ENCODE measurements at places on chromosomes 7 and 10.
A peak's percentile ranks its signal among the peaks of the same experiment; 100 is the strongest.

- DNase-seq, result no peak
Observed at GRCh38 chr10:100780324-100780723, 34.9 kb downstream of the PAX2 start.

- no peak for DNase-seq
Observed at GRCh38 chr7:80403686-80404241, 108.1 kb downstream of the GNAT3 start.

DNA sequence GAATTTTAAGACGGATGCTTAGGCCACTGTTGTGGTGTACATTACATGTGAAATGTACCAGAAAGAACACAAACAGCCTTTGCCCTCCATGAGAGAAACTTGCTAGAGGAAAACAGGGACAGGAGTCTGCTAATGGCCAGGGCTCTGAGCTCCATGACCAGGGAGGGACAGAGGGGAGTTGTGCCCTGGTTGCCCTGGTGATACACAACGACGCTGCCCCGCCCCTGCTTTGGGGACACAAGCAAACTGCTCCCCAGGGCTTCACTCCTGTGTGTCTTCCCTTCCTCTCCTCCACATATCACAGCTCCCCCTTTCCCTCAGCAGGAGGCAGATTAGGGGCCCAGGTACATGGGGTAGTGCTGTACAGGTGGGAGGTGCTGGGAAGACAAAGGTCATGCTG lies 36.2 kb downstream of the AMPH start:
- no peak for DNase-seq

DNA sequence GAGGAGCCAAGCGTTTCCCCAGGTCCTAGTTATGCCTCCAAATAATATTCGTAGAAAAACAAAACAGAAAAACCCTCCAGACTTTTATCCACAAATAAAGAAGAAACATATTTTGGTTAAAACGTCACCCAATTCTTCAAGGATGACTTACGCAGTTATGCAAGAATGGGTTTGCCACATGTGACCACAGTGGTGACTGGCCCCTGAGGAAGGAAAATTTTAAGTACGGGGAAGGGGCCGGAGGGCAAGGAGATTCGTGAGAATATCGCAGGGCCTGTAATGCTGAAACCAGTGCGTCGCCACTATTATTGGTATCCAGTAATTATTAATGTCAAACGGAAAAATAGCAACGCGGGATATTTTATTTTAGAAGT lies 537 bp upstream of the MRPS24 start:
- DNase-seq, result no peak

- DNase-seq, result no peak
Observed at GRCh38 chr10:34696423-34696822, 118.7 kb downstream of the PARD3 start.

GRCh38 chr7:113013761-113014449 lies 72.7 kb downstream of the GPR85 start:
- DNase-seq, result no peak

- no peak for DNase-seq
Observed at GRCh38 chr7:69992938-69993337, 394.7 kb downstream of the AUTS2 start.

- DNase-seq, result peak; percentile 91
Observed at GRCh38 chr7:151368136-151368571, 26.5 kb downstream of the NUB1 start.

GRCh38 chr7:44187636-44188416 lies 1.4 kb downstream of the GCK start:
- peak; percentile 28 for DNase-seq

DNA sequence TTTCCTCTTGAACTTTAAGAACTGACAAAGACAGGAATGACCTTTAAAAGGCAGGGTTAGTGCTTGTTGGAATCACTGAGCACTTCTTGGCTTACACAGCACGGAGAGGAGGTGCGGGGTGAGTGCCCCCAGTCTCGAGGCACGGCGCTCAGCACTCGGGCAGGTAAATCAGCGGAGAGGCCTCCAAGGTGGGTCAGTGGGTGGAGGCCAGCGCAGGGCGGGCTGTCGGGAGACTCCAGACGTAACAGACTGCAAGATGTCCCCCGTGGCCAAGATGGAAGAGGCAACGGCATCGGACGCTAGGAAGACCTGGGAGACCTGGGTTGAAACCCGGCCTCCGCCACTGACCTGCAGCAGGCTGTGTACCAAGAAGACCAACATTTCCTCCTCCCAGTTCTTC lies 149.4 kb downstream of the MAD1L1 start:
- DNase-seq, result no peak

DNA sequence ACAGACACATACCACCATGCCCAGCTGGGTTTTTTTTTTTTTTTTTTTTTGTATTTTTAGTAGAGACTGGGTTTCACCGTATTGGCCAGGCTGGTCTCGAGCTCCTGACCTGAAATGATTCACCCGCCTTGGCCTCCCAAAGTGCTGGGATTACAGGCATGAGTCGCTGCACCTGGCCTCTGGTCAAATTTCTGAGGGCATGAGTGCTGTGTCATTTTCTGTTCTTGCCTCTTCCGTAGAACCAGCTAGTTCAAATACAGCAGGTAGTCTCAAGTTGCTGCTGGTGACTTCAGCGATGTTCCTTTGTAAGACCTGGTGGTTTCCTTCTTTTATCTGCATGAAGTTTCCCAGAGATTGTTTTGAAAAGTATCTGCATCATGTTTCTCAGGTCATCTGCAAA lies 134.8 kb upstream of the SHH start:
- no peak for DNase-seq

DNA sequence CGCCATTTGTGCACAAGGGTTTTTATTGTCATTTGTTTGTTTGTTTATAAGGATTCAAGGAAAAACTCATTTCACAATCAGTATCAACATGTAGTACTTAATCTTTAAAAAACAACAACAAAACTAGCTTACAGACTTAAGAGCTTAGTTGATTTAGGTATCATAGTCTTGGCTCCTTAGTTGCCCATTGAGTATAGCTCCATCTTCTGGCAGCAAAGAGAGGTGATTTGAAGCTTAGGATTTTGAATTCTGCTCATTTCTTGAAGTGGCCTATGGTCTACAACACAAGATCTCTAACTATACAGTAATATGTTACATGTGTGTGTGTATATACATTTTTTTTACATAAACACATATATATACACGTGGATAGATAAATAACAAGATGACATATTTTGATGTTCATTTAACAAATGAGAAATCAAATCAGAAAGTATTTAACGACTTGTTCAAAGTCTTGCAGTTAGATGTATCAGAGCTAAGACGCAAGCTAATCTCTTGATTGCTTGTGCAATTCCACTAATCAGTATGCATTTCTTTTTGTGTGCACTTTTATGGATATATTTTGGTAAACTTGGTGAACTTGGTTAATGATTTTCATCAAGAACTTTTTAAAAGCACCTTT lies 307.3 kb downstream of the CAMK1D start:
- no peak for DNase-seq

GRCh38 chr7:96949766-96950165 lies 55.6 kb upstream of the DLX6 start:
- peak; percentile 74 for DNase-seq

DNA sequence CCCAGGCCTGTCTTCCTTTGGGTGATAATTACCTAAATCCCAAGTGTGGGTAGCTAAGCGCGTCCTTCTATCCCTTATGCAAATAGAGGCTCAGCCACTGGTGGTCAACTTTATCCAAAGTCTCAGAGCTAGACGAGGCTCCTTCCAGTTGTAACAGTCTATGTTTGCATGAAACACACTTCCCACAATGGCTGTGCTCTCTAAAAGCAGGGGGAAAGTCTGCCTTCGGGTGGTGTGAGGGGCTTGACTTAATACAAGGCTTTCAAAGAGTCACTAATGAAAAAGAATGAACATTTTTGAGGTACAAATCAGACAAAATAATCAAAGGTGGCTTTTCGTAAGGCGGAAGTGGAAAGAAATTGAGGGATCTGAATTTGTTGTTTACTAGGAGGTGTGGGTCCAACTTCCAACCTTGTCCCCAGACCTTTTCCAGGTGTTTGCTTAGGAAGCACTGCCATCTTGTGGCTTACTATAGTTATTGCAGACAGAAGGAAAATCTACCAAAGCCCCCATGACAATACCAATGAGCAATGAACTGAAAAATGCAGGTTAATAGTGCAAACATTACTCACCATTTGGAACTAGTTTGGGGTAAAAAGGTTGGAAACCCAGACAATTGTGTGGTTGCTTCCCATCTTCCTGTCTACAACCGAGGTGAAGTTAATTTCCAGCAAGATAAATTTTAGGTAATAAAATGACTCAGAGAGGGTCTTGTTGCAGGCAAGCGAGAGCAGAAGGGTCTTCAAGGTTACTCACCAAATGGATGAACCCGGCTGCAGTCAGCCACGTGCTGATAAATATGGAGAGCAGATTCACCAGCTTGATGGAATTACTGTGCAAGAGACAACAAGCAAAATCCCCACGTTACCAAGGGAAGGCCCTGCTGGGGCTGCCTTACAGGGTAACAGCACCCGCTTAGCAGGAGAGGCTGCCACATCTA lies 525.7 kb downstream of the KCNMA1 start:
- DNase-seq, result no peak

DNA sequence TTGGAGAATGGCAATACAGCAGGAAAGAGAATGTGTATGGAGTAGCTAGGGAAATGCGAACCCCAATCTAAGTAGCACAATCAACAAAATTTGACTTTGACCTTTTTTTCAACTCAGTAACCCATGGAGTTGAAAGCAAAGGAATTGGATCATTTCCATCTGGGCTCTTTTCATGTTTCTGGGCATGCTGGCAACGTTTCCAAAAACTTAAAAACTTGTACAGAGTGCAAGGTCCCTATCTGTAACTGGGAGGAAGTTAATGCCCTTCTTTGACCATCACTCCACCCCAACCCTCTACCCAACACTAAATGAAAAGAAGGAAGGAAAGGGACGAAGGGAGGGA lies 1.3 kb upstream of the HIBADH start:
- DNase-seq, result peak; percentile 55

DNA sequence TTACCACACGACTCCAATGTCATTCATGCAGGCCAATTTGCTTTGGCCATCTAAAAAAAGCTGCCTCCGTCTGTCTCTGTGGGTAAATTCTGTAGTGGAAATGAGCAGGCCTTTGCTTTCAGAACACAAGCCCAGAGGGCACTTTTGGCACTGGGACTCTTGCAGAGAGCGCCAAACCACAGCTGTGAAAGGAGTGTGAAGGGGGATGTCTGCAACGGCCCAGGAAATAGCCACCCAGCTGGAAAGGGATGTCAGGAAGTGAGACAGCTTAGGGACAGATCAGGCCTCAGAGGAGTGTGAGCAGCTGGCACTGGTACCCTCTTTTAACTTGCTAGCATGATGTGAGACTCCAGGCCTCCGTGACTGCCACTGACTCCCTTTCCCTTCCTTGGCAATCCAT lies 152.4 kb downstream of the DKK1 start:
- DNase-seq, result no peak

- no peak for DNase-seq
Observed at GRCh38 chr10:112715581-112715980, 234.5 kb upstream of the TCF7L2 start.

DNA sequence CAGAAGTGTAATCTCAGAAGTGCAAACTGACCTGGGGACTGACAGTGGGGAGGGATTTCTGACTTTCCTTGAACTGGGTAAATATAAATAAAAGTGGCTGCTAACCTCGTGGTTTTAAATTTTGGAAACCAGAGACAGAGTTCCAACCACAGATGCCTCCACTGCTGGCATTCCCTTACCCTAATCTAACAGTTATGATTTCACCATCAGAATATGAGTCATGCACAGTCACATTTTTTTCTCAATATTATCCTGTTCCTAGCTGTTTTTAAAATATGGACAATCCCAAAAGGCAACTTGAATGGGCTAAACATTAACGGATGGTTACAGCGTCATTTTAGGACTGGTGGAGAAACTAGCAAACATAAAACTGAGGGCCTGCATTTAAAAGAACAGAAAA lies 264.3 kb upstream of the INHBA start:
- DNase-seq, result no peak

DNA sequence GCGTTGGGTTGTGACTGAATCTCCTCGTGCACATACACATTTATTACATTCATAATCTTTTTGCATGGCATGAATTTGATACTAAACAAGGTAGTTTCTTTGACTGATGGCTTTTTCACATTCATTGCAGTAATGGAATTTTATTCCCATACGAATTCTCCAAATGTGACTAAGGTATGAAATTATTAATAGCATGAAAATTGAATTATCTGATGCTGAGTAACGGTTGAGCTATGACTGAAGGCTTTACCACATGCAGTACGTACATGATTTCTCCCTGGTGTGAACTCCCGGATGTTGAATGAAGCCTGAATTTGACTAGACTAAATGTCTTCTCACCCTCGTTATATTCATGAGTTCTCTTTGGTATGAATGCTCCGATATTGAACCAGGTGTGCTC lies 104.4 kb upstream of the C1GALT1 start:
- no peak for DNase-seq
